ENCODE measurements at places on chromosomes 7 and 10. TPM values are rescaled to one million over a fixed set of nuclear protein-coding genes. Genes with fewer than 3 reads are reported as not detected.
A peak's percentile ranks its signal among the peaks of the same experiment; 100 is the strongest.

CFAP69 gene
- 1.6 TPM for polyA plus RNA-seq

SSC4D gene
- polyA plus RNA-seq = 0.79 TPM

STEAP2 gene
- polyA plus RNA-seq = 6.4 TPM

ZP3 gene
- 19.5 TPM for polyA plus RNA-seq

DNA sequence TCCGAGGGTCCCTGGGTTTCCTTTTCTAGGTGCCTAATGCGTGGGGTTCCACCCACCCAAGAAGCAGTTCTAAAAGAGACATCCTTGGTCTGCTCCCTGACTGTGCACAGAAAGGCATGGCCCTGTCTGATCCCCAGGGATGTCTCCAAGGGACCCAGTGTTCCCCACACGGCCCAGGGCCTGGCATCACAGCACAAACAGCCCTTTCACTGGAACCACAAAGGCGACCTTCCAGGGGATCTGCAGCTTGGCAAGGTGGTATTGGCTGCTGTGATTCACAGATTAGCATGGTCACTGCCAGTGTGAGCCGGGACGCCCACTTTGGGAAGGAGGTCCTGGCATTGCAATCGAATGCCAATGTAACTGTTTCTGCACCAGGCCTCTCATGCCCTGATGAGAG lies 6.4 kb downstream of the KCNMA1 start:
- no peak for DNase-seq

GRCh38 chr7:77415476-77415822 lies 700 bp downstream of the GSAP start:
- DNase-seq = no peak

- peak; percentile 35 for DNase-seq
These were observed 12.7 kb upstream of the MACC1 start for GRCh38 chr7:20229646-20230500.

- DNase-seq = no peak
These were observed 6.3 kb upstream of the DGKI start for GRCh38 chr7:137853053-137853452.

DNA sequence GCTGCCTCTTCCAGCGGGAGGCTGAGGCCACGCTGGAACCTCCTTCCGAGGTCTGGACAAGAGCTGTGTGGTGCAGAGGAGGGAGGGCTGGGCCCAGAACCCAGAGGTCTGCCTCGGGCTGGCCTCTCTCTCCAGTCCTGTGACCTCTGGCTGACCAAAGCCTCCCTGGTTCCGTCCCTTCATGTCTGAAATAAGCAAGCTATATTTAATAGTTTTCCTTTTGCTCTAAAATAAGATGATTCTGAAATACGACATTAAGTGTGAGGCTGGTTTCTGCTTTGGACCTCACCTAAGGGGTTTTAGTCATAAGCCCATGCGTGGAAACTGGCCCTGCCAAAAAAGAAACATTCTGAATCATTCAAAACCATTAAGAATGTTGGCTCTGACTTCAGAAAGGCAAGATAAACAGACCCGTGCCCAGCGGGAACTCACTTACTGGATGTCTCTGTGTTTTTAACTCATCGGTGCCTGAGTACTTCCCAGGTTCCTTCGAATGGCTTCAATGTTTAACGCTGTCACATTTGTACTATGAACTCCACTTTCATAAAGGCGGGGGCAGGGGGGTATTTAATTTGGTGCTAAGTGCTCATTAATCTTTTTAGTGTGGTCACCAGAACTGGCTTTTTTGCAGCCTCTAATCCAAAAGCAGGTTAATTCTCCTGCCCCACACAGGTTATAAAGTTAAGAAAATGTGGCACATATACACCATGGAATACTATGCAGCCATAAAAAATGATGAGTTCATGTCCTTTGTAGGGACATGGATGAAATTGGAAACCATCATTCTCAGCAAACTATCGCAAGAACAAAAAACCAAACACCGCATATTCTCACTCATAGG lies 157.5 kb upstream of the KLF14 start:
- no peak for DNase-seq

DNA sequence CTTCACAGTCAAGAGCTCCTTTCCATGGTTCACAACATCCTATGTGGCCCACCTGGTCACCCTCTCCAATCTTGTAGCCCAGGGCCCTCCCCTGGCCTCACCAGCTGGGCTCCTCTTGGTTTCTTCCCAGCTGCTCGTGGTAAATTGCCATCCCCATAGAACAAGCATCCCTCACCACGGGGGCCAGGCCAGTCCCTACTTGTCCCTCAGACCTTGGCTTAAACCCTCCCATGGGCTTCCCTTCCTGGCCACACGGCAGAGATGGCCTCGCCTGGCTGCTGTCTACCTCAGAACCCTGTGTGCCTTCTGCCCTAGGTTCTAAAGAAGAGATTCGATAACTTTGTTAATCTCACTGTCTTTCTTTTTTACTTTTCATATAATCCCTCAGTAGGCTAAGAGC lies 153.3 kb upstream of the TCERG1L start:
- no peak for DNase-seq

GRCh38 chr7:71937840-71938371 lies 474.2 kb downstream of the CALN1 start:
- DNase-seq = no peak

All from A549 (cell line).